ENCODE measurements at places on chromosomes 2 and 18.

DNA sequence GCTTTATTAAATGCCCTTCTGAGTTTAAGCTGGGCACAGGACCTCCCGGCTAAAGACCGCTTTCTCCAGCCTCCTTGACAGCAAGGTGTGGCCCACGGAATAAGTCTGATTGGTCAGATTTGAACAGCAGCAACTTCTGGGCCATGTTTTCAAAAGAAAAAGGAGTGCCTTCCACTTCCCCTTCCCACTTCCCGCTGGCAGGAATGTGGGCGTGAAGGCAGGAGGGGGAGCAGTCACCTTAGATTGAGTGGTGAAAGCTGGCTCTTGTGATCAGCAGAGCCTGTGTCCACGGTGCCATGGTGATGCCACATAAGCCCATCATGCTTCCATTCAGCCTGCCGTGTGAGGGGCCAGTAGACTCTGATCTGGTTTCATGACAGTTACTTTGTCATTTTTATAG is 136.6 kb upstream of the GLI2 start:
- DNase-seq: no peak

DNA sequence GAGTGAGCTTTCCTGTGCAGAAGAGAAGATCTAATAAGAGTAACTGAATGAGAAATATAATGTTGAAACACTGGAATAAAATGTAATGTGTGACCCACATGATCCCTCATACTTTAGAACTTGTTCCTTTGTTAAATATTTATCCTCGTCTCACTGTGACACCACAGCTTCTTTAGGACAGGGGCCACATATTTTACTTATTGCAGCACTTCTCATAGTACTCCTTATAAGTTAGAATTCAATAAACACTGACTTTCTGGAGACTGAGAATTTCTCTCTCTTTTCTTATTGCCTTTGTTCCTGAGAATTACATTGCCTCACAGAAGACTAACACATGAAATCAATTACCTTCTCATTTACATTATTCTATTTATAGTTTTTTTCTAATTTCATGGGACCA is 1234.6 kb upstream of the CHAC2 start:
- DNase-seq: no peak

DNA sequence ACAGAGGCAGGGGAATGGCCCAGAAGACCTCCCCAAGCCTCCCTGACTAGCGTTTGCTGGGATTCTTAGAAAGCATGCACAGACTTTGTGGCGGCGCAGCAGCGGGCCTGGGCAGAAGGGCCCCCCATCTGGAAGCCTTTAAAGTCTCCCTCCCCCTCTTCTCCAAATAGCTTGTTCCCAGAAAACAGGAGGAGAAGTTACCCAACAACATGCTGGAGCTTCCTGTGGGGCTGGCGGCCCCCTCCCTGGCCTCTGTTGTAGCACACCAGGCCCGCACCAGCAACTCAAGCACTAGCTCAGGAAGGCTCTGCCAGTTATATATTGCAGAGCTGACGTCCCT is 334.8 kb downstream of the DYSF start:
- no peak for DNase-seq

- no peak for DNase-seq
Measured at GRCh38 chr2:201403880-201404279, 46.7 kb upstream of the FLACC1 start.

GRCh38 chr18:49638209-49638785 is 76.4 kb downstream of the LIPG start:
- DNase-seq: no peak

DNA sequence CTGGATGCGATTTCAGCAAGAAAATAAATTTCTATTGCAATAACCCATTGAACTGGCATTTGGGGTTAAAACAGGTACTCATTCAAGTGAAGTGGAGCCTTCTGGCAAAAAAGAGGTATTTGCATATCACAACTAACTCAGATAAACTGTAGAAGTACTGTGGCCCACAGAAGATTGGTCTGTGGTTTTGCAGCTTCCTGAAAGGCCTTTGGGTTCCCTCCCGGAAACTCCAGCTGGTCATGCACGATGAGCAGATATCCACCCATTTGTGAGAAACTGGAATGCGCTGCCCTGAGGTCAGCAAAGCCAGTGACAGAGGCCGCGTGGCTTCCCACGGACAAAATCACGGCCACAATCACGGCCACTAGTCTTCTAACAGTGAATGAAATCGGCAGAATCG is 106.3 kb downstream of the EPHA4 start:
- DNase-seq: no peak

DNA sequence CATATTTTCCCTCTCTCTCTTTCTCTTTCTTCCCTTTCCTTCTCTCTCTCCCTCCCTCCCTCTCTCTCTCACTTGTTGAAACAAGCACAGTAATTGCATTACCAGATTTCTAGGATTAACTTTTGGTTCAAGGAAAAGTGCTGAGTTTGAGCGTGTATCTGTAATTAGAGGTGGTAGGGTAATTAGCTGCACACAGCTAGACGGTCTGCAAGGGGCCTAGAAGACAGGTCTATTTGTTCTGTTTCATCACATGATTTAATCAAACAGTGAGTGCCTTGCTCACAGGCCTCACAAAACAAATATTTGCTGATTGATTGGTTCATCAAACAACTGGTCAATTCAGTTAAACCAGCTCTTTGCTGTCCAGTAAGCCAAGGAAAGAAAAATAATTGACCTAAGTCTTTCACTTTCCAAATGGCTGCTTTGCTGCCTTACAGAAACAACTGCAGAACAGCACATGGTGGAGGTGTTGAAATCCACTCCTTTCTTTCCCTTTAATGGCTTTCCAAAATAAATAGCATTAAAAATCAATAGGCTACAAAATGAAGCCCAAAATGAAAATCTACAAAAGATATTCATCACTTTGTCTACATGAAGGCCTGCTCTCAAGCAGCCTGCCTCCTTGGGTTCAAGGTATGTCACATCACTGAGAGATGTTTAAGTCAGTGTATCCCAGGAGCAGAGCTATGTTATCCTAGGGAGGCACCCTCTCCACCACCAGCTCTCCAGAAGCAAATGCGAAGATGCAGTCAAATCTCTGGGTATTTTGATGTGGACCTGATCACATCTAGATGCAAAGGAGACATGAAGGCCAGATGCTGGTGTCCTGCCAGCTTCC is 264.4 kb upstream of the SIX2 start:
- DNase-seq: no peak
